Coronary artery (tissue), 2 donors: ENCODE measurements at places on chromosomes 7 and 10.

DNA sequence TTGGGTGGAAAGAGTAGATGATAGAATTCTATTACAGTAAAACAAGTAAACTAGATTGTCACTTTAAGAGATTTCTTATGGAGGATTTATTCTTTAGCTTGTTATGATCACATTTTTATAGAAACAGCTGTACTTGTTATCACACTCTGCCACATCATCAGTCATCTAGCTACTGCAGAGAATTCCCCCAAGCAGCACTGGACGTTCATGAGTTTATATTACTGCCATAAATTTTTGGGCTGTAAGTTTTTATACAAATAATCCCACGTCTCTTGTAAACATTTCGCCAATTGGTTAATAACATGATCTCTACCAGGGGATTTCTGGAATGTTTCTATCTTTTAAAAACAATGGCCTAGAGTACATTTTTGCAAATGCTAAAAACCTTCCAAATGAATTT is 238.8 kb downstream of the POLR1F start:
- DNase-seq: no peak

GRCh38 chr10:5987747-5988146 is 10.4 kb upstream of the IL15RA start:
- DNase-seq: no peak

DNA sequence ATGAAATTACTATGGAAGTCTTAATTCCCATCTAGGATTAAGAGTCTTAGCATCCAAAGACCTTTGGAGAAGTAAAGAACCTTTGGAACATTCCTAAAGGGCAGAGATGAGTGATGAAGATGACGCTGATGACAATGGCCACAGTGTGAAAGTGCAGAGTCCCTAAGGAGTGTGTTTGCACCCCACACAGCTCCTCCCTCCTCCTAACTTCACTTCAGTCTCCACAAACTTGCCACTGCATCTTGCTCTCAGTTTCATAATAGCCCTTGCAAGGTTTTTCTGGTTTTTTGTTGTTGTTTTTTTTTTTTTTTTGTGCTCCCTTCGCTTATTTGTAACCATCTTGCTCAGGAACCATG is 117.5 kb upstream of the ANLN start:
- DNase-seq: no peak

- no peak for DNase-seq
Observed at GRCh38 chr10:26637521-26638275, 59.8 kb upstream of the PDSS1 start.

GRCh38 chr10:24730811-24731210 is 7.1 kb upstream of the ARHGAP21 start:
- no peak for DNase-seq

- DNase-seq: no peak
Observed at GRCh38 chr10:43027331-43027955, 49.4 kb upstream of the RET start.

DNA sequence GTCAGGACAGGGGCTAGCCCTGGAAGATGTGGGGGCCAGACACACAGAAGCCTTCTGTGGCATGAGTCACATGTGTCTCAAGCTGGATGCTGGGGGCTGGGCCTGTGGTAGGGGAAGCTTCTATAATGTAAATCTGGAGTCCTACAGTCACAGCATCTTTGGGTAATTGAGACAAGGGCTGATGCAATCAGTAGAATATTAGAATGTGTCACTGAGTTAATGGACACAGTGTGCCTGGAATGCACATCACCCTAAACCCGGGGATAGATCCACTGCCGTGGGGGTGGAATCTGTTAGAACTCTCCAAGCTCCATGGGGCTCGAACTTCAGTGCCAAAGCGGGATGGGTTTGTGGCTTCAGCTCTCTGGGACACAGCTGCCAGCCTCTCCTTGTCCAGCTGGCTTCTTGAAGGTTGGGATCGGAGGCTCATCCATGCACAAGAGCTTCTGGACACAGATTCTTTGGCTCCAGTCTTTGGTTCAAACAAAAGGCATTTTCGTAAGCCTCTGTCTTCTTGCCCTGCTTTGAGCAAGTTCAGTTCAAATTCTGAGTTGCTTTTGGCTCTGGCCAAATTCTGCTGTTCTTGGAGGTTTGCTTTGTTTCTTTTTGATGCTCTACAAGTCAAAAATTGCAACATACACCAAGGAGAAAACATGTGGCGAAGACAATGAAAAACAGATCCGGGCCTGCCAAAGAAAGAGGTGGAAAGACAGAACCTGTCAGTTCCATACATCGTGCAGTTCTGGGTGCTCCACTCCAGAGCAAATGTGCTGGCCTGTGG is 194.8 kb upstream of the ZNF32 start:
- peak; percentile 75 for DNase-seq

DNA sequence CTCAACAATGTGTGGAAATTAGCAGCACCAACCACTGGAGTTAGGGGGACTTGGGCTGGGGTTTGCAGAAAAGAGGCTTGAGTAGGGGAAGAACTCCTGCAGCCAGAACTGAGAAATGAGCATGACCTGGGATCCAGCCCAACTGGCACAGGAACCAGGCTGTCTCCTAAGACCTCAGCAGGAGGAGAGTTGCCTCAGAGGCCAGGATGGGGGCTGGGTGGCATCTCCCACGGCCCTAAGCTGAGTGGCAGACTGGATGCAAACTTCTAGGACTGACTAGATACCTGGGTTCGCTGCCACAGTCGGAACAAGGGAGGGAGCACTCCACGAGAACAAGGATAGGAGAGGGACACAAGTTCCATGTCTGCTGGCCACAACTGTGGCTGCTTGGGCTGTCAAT is 62.6 kb downstream of the RNF32 start:
- no peak for DNase-seq

GRCh38 chr10:103597003-103597402 is 103.5 kb downstream of the NEURL1 start:
- DNase-seq: no peak

- DNase-seq: no peak
Observed at GRCh38 chr7:37476428-37476827, 27.8 kb upstream of the ELMO1 start.

DNA sequence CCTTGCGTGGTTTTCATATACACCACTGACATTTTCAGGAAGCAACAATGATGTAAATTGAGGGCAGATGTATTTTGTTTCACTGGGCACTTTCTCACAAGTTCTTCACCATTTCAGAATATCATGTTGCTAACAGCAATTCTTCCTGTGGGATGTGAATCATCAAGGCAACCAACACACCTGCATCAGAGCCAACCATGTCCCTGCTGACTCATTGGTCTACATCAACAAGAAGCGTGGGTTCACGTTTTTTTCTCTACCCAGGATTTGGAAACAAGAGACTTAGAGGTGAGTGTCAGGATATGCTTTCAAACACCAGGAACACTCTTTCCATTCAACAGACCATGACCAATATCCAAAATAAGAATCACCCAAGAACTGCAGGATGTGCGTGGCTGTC is 203.9 kb downstream of the TEX36 start:
- DNase-seq: no peak

DNA sequence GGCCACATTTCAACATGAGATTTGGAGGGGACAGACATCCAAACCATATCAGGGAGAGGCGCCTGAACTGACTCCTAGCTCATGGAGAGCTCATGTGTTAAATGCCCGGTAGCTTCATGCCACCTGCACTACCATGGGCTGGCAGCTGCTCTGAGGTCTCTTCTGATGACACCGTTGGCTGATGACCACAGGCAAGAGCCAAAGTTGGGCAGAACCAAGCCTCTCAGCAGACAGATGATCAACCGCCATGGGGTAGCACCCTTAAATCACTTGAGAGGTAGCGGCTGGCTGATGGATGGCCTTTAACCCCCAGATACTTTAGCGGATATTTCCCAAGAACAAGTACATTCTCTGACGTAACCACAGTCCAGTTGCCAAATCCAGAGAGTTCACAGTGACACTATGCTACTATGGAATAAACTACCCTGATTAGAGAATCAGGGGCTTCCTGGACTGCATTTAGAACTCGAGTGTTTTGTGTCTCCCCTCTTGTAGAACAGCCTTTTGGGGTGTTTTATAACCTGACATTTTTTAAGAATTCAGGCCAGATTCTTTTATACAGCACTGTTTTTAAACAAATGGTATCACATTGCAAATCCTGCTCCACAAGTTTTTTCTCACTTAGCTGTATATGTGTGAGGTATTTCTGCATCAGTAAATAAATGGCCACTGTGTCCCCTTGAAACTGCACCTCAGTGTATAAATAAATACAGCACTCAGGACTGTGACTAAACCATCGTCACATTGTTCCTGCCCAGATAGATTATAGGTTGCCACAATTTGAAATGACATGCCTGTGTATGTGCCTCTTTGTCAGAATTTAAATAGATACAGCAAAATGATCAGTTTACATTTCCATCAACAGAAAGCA is 30.8 kb upstream of the DRGX start:
- no peak for DNase-seq

- no peak for DNase-seq
Observed at GRCh38 chr7:151925446-151926335, 30.6 kb upstream of the GALNTL5 start.

- DNase-seq: no peak
Observed at GRCh38 chr7:156127166-156128134, 315.2 kb upstream of the SHH start.

- DNase-seq: no peak
Observed at GRCh38 chr10:133126431-133127290, 33.4 kb upstream of the KNDC1 start.

DNA sequence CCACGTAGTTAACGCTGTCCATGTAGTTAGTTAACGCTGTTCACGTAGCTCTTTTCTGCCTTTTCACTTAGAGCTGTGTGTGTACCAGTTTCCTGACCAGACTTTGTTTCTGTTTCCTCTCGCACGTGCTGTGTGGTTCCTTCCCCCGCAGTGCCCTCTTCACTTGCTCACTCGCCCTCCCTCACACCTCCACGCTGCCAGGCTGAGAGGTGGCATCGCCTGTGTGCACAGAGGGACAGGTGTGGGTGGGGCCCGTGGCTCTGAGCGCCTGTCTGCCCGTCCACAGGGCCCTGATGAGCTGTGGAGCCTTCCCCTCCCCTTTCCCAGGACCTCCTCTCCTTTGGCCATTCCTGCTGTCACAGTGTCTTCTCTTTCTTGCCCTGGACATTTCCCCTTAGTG is 30.6 kb downstream of the WDR37 start:
- DNase-seq: no peak

GRCh38 chr10:32190890-32191491 is 134.8 kb upstream of the KIF5B start:
- DNase-seq: no peak

DNA sequence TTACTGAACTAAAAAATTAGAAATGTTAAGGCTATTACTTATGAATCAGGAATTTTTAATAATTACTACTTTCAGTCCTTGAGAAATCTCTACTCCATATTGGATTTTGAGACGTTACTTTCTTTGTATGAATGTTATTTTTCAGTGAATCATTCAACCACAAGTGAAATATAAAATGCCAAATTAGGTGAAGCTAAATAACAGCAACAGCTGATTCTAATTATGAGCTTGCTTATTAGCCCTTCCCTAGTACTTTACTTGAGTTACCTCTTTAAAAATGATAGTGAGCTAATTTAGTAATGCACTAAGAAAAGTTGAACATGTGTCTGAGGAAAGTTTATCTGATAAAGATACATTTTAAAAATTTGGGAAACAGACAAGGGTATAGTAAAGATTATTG is 51.4 kb downstream of the PCGF5 start:
- DNase-seq: no peak

- no peak for DNase-seq
Observed at GRCh38 chr10:11357439-11357838, 254.0 kb downstream of the USP6NL start.

- DNase-seq: no peak
Observed at GRCh38 chr7:3194501-3195141, 106.4 kb upstream of the SDK1 start.

DNA sequence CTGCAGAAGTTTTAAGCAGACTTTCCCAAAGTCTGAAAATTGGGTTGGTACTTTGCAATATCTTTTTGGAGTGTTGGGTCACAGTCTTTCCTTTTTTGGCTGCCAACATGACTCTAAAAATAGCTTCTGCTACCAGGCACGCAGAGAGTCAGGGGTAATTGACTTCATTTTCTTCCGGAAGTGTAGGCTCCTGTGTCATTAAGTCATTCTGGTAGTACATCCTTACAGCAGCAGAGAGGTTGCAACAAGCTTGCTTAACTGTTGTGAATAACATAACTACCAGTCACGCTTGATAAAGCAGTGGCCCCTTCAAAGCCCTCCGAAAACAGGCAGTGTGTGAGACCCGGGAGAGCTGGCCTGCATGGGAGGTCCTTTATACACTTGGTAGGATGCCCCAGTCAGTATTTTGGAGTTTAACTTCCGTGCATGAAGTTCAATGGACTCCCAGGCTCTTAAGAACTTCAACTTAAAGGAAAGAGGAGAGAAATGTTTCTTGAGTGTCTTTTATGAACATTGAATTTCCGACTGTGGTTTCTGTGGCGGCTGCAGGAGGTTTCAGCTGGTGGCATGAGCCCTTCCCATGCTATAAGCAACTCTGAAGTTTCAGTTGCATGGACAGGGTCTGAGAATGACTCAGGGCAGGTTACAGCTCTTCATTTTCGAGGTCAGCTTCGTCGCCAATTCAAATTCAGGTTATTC is 310.7 kb downstream of the GALNT17 start:
- DNase-seq: no peak
